ENCODE measurements at places on chromosomes 7 and 10.
A peak's percentile ranks its signal among the peaks of the same experiment; 100 is the strongest.

- no peak for DNase-seq
Measured at GRCh38 chr10:28381466-28381865, 78.6 kb upstream of the MPP7 start.

DNA sequence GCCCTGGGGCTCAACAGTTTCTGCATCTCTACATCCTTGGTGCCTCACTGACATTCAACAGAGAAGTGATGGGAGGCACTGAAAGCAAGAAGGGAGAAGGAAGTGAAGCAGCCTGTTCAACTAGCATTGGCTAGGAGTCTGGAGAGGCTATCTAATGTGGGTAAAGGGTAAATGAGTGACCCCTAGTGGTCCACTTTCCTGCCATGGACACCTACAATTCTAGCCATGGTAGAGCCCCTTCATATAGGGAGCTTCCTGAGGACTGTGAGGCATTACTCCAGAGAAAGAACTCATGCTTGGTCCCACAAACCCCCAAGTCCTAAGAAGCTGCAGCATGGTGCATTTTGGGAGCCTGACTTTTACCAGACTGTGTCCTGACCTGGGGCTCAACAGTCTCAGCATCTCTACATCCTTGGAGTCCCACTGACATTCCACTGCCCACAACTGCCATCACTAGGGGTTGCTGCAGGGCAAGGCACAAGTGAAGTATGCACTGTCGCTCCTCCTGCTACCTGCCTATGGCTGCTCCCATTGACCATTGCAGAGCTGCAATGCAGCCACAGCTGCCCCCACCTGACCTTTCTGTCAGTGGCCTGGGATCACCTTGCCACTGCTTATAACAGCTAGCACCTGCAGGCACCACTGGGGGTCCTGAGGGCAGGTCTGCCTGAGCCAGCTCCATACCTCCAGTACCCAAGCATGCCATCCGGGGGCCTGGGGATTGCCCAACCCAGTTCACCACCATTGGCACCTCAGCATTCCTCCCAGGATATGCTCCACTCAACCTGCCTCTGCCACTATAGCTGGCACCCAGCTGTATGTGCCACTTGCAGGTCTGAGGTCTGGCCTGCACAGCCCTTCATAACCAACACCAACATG is 44.1 kb upstream of the CDK6 start:
- DNase-seq, result peak; percentile 8

DNA sequence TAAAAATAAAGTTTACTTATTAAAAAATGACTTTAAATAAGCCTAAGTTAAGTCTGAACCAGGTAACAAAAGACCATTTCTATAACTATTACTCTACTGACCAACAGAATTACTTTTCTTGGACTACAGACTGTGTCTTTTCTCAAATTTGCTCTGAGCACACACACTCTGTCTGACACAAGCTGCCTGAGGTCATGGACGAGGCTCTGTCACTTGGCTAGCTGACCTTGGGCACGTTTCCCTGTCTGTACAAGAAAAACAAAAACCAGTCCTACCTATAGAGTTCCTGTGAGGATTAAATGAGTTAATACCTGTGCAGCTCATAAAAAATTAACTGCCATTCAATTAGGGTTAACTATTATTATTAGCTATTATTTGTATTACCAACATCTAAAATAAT is 22.9 kb downstream of the ATE1 start:
- DNase-seq, result no peak

DNA sequence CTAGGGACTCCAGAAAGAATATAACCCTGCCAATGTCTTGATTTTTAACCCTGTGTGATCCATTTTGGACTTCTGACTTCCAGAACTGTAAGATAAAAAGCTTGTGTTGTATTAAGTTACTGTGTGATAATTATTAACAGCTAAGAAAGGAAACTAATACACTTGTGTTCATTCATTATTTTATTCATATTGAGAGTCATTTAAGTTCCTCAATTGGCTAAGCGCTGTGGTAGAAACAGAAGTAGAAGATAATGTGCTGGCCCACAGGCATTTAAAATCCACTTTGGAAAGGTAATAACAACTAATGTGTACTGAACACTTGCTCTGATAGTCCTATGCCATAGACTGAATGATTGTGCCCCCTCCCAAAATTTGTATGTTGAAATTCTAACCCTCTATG is 471.7 kb upstream of the GHITM start:
- DNase-seq, result no peak

DNA sequence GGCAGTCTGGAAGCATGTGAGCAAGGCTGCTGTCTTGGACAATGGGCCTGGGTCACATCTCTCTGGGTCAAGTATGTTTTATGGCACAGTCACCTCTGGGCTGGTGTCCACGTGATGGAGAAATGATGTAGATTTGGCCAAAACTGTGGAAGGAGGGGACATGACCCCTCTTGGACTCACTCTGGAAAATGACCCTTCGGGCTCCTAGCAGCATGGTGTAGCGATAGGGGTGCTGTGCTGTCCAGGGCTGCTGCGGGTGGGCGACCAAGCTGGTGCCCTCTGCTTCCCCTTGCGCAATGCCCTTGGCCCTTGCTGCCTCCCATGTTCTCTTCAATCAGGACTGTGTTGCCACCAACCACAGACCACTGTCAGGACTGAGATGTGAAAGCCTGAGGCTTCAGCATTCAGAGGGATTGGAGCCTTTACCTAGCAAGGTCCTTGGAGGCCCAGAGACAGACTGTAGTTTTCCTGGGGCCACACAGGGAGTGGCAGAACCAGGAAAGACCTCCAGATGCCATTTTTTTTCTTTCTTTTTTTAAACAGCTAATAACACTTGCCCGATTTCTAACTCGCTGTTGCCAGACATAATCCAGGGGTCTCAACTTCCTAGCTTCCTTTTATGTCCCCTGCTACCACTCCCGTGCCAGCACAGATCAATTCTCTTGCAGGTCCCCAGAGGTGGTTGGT is 6.1 kb downstream of the CYP26A1 start:
- no peak for DNase-seq

- no peak for DNase-seq
Measured at GRCh38 chr7:29765490-29765889, 40.8 kb upstream of the WIPF3 start.

- DNase-seq, result no peak
Measured at GRCh38 chr10:68647672-68648341, 73.2 kb upstream of the CCAR1 start.

DNA sequence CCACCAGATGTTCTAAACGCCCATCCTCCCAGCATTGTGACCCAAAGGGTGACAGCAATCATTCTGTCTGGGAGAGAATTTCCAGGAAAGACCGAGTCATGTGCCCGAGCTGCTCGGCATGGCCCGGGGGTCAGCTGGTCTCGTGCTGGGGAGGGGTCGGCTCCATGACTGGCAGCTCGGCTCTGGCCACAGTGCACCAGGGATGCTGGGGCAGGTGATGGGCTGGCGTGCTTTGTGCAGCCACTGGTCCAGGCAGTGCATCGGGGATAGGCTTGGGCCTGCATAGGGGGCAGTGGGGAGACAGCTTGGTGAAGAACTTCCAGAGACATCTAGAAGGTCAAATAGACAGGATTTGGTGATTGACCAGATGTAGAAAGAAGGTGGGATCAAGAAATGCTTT is 39.2 kb upstream of the PSMG3 start:
- DNase-seq, result no peak

GRCh38 chr10:12062754-12063482 is 5.8 kb upstream of the DHTKD1 start:
- no peak for DNase-seq

DNA sequence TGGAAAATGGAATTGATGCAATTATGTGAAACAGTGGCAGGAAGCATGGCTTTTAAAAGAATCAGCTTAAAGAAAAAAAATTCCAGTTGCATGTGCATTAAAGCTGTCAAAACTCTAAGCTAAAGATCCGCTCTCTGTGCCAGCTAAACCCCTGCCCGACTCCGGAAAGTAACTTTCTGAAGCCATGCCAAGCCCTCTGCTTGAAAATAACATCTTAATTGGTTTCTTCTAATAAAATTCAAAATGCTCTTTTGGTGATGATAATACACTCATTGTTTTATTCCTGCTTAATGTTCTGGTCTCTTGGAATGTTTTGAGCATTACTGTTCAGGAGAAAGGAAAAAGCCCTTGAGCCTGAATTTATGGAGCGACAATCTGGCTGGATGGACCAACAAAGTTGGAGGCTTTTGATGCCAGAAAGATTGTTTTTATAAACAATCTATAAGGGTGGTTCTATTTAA is 11.7 kb downstream of the SEMA3C start:
- no peak for DNase-seq

GRCh38 chr7:21579341-21580072 is 36.7 kb downstream of the DNAH11 start:
- no peak for DNase-seq

DNA sequence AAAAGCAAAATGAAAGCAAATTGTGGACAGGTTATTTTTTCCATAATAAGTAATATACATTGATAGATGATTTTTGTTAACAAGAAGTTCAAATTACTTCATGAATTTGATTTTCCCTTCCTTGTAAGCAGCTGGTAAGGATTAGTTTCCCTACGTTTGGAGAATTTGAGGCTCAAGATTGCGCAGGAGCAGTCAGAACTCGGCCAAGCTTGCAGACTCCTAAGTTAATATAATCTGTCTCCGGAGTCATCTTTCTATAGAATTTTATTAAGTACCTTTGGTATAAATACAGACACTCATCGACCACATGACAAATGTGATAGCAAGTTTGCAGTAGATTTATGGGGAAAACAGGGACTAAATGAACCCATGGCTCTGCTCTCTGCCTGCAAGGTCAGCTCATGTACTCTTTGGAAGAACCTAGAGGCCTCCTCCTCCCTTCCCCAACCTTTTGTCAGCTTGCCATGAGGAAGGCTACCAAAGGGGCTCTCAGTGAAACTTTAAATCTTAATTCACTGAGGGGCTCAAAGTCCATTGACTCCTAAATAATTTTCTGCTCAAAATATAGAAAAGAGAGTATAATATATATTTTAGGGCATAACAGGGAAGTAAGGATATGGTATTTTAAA is 89.2 kb upstream of the CTTNBP2 start:
- no peak for DNase-seq

- no peak for DNase-seq
Measured at GRCh38 chr7:33494474-33494873, 365.1 kb downstream of the BBS9 start.

DNA sequence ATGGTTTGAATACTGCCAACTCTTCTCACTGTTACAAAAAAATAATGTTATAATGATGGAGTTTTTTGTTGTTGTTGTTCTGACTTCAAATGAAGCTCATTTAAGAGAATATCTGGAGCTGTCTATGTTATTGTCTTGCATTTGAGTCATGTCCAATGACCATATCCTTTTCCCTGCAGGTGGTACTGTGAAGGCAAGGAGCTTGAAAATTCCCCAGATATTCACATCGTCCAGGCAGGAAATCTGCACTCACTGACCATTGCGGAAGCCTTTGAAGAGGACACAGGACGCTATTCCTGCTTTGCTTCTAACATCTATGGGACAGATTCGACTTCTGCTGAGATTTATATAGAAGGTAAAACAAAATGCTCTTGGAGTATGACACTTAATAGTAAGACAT is 33.5 kb downstream of the MYPN start:
- no peak for DNase-seq

DNA sequence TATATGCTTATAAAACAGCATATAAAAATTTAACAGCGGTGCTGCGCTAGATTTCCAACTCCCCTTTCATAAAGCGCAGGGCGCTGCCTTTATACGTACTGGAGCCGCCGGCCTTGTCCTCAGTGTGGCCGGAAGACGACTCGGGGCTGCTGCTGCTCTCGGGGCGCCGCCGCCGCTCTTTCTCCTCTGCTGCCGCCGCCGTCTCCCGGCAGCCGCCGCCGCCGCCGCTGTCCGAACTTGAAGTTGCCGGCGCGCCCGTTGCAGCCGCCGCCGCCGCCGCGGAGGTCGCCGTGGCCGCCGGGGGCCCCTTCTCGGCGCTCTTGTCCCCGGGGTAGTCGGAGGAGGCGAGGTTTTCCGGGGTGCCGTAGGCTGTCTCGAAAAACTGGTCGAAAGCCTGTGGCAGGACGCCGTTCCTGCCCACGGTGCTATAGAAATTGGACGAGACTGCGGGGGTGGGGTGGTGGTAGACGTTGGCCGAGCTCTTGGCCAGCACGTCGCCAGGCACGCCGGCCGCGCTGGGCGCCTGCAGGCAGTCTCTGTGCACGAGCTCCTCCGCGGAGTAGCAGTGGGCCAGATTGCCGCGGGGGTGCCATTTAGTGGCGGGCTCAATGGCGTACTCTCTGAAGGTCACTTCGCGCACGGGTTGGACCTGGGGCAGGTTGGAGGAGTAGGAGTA is 557 bp downstream of the HOXA11 start:
- no peak for DNase-seq

GRCh38 chr7:69232445-69233376 is 365.6 kb upstream of the AUTS2 start:
- DNase-seq, result no peak

GRCh38 chr10:77834943-77835668 is 91.4 kb downstream of the DLG5 start:
- DNase-seq, result no peak

- DNase-seq, result no peak
Measured at GRCh38 chr7:104327938-104328295, 486 bp upstream of the LHFPL3 start.

- DNase-seq, result no peak
Measured at GRCh38 chr10:73899423-73899822, 11.5 kb upstream of the PLAU start.

GRCh38 chr7:35241884-35242283 is 12.0 kb downstream of the TBX20 start:
- DNase-seq, result no peak

All from CD4-positive, alpha-beta T cell treated with Interleukin-21 for 1 hour (primary cell).